ENCODE measurements at places on chromosomes 12 and 14.

DNA sequence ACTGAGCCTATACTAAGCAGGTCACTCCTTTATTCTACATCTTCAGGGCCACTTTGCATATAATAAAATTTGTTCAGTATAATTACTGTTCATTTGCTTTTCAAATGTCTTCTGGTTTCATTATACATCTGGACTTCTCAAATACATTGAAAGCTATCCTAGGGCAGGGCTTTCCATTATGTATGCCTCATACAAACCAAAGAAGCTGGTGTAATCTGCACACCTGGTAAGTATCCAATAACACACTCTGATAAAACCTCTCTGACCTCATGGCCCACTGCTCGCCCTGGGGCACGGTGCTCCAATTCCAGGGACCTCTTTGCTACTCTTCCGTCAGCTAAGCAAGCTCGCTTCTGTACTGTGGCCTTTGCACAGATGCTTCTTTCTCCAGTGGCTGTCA is 21.9 kb upstream of the ISM2 start:
- DNase-seq = no peak

GRCh38 chr12:50922820-50923219 is 29.5 kb upstream of the HIGD1C start:
- no peak for DNase-seq

DNA sequence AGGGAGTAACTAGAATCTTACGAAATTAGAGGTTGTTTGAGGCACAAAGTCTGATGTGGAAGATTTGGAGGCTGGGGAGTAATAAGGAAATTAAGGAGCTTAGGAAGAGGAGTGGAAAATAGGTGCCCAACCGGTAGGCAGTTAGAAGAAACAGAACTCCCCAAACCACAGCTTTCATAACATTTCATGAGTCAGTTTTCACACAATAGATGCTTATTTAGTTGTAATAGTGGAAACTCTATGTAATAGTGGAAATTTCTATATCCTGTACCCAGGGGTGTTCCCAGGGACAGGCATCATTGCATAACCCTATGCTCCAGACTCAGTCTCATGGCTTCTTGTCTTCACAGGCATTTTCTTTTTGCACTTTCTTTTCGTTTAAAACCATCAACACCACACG is 8.3 kb downstream of the C3AR1 start:
- no peak for DNase-seq

- DNase-seq = no peak
Observed at GRCh38 chr12:51851413-51852124, 3.1 kb upstream of the FIGNL2 start.

DNA sequence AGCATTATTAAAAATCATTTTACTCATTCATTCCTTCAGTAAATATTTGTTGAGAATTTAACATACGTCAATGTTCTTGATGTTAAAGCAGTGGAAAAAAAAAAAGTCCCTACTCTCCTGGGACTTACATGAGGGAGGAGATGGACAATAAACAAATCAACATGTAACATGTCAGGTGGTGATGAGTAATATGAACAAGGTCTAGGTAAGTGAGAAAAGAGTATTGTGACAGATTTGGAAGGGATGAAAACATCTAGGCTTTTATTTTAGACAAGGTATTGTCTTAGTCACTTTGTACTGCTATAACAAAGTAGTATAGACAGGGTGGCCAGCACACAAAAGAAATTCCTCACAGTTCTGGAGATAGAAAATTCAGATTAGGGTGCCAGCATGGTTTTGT is 167.2 kb downstream of the FSCB start:
- DNase-seq = no peak

DNA sequence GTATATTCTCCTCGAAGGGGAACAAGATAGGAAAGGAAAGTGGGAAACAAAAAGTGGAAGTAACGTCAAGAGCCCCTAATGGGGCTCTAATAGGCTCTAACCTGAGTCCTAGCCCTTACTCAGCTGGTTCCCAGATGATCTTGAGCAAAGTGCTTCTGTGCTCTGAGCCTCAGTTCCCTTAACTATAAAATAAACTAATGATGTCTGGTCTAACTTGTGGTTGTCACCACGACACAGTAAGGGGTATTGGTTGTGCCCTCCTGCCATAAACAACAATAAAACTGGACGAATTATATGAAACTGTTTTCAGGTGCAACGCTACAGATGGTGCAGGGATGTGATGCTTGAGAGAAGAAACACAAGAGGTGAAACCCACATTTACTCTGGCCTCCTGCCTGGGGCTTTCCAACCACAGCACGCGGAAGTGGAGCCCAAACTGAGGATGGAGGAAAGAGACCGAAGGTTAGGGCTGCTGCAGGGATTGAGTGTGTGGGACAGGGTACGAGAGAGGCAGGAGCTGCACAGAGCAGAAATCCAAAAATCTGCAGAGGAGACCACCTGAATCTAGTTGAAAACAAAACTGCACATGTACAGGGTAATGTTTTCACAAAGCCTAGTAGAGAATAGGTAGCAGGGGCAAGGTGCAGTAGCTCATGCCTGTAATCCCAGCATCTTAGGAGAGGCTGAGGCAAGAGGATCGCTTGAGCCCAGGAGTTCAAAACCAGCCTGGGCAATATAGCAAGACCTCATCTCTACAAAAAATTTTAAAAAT is 45.6 kb upstream of the BCL2L14 start:
- no peak for DNase-seq

DNA sequence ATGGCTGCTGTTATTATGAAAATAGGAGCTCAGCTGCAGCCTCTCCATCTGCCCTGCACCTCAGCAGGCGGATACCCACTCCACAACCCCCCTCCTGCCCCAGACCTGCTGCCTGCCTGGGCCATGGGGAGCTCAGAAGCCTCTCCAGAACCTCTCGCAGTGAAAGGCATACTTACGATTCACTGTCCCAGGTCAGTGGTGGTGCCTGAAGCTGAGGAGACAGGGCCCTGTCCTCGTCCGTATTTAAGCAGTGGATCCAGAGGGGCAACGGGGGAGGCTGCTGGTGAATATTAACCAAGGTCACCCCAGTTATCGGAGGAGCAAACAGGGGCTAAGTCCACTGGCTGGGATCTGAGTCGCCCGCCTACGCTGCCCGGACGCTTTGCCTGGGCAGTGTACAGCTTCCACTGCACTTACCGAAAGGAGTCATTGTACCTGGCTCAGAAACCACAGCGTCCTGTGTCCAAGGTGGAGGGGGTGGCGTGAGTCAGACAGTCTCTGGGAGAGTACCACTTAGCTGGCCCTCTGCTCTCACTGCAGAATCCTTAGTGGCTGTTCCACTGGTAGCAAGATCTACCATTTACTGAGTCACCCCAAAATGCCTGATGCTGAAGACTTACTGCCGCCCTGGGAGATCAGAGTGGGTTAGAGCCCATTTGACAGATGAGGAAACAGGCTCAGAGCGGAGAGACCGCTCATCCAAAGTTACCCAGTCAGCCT is at the start of gene SERPINA1:
SERPINA1 (minus strand) TSS at position 219 of the 720 bp plus-strand sequence. CDS start 5,365 bp downstream, outside the sequence.
- DNase-seq = no peak

DNA sequence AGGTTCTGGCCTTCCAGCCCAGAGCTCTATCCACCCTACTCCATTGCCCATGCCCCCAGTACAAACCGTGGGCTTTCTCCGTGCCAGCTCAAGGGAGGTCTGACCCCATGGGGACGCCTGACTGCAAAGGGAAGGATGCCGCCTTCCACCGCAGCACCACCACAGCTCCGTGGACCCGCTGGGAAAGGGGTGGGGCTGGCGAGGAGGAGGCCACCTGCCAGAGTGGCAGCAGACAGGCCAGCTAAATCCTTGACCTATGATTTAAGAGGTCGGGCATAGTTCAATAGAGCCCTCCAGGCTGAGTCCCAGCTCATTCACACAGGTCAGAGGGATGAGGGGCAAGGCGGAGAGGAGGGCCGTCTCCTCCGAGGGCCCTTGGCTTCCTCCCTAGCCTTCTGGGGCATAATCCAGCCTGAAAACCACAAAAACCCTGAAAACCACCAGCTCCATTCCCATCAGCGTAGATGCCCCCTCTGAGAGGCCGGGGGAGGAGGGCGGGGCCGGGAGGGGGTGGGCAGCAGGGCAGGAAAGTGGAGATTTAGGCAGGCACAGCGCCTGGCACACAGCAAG is 14.9 kb upstream of the FIGNL2 start:
- no peak for DNase-seq

GRCh38 chr12:89994911-89995310 is 286.3 kb upstream of the ATP2B1 start:
- no peak for DNase-seq

GRCh38 chr12:2267703-2268470 is 215.1 kb downstream of the CACNA1C start:
- DNase-seq = peak; percentile 79

- DNase-seq = no peak
Observed at GRCh38 chr12:71536279-71536938, 96.8 kb downstream of the LGR5 start.

GRCh38 chr12:113237748-113238147 is 16.5 kb downstream of the TPCN1 start:
- DNase-seq = no peak

DNA sequence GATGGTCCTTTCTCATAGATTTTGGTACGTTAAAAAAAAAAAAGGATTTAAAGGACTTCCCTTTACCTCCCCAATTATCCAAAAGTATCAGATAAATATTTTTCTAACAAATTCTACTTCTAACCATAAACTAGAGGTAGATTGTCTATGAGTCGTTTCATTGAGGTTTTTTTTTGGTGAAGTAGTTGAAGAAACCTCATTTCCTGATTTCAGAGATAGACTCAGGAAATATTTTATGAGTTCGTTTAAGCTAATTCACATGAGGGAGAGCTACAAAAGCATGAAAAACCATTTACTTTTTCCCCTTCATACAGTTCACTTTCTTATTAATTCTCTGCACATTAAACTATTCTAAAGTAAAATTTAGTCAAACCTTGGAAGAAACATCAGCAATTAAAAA is 112.5 kb downstream of the RALGAPA1 start:
- DNase-seq = no peak

DNA sequence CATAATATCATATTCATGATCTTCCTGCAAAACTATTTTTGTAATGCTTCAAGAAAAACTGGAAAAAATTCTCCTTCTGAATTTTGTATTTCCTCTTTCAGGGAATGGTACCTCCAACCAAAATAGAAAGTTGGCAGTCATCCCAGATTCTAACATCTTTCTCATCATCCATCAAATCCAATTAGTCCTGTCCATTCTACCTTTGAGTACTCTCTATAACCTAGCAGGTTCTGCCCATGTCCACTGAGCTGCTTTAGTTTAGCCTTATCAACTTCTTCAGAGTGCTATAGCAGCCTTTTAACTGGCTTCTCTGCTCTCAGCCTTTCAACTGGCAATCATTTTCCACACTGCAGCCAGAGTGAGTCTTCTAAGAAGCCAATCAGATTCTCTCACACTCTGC is 236.2 kb downstream of the AKAP6 start:
- no peak for DNase-seq

DNA sequence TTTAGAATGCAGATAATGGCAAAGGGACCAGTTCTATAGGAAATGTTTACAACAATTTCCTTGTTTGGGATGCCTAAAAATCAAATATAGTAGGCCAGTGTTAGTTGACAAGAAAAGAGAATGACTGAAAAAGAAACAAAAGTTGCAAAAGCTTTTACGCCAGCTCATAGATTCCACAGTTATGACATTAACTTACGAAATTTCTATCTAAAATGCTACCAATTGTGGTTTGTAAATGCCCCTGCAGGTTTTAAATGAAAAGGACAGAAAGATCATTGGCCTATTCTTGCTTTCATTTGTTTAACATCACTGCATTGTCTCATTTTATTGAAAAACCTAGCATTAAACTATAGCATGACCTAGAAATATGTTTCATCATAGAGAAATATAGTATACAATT is 345.8 kb downstream of the CCDC91 start:
- no peak for DNase-seq

DNA sequence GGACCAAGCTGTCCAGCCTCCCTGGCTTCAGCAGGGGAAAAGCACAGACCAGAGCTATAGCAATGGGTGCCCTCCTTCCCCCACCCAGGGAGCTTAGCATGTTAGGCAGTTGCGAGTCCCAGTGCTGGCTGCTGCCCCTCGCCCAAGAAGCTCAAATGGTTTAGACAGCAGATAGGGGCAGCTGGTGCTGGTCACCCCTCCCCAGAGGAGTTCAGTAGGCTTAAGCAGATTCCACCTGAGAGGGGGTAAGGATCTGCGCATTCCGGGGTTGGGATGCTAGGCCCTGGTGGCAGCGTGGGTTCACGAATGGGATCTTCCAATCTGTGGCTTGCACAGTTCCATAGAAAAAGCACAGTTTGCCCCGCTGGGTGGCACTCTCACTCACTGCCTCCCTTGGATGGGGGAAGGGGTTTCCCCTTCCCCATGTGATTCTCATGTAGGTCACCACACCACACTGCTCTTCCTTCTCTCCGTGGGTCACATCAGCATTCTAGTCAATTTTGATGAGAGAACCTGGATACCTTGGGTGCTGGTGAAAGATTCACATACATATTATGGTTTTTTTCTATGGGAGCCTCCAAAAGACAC is 665.6 kb downstream of the C12orf50 start:
- DNase-seq = no peak

- DNase-seq = no peak
Observed at GRCh38 chr12:116201908-116202307, 75.6 kb downstream of the MED13L start.

- no peak for DNase-seq
Observed at GRCh38 chr14:105589161-105589925, 63.0 kb downstream of the TMEM121 start.

DNA sequence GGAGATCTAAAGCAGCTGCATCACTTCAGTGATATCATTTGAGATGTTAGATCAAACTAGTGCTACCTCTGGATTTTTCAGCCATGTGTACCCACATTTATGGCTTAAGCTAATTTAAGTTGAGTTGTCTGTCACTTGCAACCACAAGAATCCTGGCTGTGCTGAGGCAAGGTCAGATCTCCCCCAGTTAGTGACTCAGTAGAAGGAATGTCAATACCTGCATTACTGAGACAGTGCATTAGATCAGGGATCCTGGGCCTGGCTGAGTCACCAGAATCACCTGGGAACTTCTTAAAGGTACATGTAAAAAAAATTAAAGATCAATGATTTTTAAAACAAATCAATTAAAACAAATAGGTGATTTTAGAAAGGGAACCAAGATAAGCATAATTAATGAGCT is 84.6 kb upstream of the GRIN2B start:
- no peak for DNase-seq

DNA sequence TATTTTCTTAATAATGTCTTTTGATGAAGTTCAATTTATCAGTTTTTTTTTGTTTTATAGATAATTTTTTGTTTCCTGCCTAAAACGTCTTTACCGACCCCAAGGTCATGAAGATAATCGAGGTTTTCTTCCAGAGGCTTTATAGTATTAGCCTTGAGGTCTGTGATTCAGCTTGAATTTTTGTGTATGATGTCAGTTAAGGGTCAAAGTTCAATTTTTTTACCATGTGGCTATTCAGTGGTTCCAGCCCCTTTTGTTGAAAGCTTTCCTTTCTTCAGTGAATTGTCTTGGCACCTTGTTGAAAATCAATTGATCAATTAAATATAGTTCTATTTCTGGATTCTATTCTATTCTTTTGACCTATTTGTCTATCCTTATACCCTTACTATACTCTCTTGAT is 3.2 kb upstream of the MGST1 start:
- DNase-seq = no peak

- no peak for DNase-seq
Observed at GRCh38 chr12:84117190-84117589, 795.4 kb downstream of the SLC6A15 start.

GRCh38 chr12:22856178-22856577 is 231.2 kb downstream of the ETNK1 start:
- DNase-seq = no peak

GRCh38 chr12:65725376-65725775 is 98.9 kb upstream of the HMGA2 start:
- DNase-seq = no peak

GRCh38 chr12:4813741-4814140 is 93.5 kb downstream of the GALNT8 start:
- no peak for DNase-seq
